Inflammatory macrophage (primary cell): ENCODE measurements at places on chromosomes 3 and 15.

DNA sequence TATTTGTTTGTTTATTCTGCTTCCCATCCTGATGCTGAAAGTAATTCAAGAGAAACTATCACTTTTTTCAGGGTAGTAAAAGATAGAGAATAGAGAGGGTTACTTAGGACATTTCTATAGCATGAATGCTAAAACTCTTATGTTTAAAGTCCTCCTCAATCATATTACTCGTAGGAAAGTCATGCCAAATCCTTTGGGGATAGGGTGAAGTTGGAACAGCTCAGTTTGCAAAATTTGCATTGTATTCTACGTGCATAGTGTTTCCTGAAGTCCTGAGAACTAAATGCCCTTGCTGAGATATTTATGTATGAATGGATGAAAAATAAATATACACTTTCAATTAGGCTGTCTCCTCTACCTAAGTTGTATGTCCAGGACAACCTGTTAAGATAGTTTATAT, 14.6 kb downstream of the PLSCR5 start:
- DNase-seq = no peak

DNA sequence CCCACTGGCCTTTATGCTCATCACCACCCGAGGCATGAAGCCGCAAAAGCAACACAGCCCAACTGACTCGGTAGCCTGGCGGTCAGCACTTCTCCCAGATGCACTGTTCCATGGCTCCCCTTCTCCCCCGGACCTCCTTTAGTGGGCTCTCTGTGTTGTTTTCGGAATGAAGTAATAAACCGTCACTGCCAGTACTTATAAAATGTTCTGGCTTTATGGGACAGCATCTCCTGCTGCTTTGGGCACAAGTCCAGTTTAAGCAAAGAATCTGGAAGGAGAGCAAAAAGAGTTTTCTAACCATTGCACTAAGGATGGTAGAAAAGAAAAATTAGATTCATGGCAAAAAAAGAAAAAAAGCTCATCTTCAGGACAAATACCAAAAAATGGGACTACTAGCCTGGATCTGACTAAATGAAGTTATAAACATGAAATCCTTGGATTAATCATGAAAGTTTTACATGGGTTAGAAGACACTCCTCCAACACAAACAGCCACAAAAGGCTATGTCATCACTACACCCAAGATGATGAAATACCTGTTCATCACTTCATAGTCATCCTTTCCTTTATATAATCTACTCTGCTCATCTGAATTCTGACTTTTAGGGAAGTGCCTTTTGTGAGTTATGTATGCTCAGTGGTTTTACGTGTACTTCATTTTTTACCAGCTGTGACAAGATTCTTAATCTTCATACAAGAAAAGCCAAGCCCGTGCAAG, 89.5 kb upstream of the UBE2E2 start:
- peak; percentile 89 for DNase-seq

DNA sequence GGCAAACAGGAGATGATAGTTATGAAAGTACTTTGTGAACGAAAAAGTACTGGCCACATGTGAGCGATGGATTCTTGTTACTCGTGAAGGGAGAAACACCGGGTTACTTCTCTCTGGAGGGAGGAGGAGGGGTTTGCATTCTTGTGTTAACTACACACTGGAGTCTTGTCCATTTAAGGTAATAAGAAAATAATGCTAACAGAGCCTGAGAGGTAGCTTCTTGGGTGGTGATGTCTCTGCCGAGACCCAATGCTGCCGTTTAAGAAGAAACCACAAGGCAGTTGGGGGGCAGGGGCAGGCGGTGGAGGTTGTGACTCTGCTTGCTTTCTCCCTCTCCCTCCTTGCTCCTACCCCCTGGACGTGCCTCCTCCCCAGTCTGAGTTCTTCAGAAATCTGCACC, 100.9 kb upstream of the ROPN1 start:
- no peak for DNase-seq

GRCh38 chr3:70177881-70178645, 134.4 kb downstream of the MDFIC2 start:
- no peak for DNase-seq

DNA sequence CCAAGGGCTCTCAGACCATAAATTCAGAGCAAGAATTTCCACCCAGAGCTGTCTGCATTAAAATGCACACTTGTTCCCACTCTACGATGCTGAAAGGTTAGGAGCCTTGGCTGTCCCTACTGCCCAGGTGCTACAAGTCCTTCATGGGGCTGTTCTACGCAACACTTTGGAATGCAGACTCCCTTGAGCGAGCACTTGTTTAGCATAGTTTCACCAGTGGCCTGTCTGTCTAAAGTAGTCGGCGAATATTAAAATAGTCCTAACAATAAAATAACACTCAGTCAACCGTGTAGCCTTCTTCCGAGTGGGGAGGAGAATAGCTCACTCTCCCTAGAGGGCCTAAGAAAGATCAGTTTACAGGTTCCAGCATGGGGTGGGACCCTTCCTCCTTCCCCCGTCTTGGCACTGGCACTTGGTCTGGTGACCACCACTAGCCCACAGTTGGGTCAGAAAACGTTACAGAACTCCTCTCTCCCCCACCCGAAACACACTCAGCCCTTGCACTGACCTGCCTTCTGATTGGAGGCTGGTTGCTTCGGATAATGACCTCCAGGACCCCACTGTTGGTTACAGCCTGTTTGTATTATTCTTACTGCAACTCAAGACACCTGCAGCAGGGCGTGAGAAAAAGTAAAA, at the start of gene CLDN16:
CLDN16 (plus strand) TSS at position 586 of the 636 bp plus-strand sequence. CDS start 167 bp downstream, outside the sequence.
- DNase-seq = no peak

DNA sequence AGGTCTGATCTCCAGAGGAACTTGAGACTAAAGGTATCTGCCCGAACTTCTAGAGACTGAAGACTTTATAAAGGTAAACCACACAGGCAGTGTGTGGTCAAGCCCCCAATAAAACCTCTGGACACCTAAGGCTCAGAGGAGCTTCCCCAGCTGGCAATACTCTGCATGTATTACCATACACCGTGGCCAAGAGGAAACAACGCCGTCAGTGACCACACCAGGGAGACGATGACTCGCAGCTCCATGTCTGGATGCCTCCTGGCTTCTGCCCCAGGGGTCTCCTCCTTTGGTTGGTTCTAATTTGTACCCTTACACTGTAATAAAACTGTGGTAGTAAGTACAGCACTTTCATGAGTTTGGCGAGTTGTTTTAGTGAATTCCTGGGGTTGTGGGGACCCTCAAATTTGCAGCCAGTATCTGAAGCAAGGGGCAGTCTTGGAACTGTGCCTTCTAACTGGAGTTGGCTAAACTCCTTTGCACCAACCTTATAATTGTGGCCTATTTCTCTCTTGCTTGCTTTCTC, 32.1 kb upstream of the BCL2L10 start:
- DNase-seq = no peak

- no peak for DNase-seq
Measured at GRCh38 chr15:57235873-57236272, 140.4 kb upstream of the CGNL1 start.

GRCh38 chr3:15936312-15936711, 138.5 kb upstream of the ANKRD28 start:
- no peak for DNase-seq

DNA sequence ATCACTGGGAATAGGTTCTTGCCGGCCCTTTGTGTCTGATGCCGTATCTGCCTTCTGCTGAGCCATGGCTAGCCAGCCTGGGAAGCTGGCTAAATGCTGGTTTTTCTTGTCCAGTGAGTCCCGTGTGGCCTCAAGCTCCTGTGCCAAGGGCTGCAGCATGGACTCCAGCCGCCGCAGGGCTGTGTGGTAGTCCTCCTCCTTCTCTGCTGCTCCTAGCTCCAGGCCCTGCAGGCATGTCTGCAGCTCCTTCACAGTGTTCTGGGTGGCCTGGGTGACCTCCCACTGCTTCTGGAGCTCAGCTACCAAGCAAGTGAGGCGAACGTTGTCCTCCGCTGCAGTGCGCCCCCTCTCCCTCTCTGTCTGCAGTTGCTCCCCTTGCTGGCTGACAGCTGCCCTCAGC, 24.9 kb downstream of the CXCR6 start:
- DNase-seq = no peak

DNA sequence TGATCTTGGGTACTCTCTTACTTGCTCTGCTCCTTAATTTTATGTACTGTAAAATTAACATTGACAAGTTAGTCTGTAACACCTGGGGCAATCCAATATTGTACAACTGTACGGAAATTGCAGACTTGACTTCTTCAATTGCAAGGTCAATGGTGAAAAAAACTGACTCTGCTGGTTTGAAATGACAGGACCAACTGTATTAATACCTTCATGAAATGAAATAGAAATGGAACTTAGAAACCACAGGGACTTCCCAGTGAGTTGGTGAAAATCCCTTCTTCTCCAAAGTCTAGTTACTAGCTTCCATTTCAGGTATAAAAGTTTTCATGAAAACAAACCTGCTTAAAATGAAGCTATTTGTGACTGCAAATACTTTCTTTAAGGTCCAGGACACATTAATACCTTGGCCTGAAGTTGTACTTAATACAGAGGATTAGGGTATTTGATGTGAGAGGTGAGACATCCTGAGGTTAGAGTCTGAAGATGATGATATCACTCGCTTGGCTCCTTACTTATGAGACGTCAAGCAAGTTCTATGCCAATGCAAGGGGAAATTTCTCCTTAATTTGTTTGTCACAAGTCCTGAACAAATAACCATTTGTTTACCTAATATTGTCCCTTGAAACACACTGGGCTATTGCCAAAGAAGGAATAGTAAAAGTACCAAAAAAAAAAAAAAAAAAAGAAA, 226.2 kb upstream of the TP63 start:
- no peak for DNase-seq

DNA sequence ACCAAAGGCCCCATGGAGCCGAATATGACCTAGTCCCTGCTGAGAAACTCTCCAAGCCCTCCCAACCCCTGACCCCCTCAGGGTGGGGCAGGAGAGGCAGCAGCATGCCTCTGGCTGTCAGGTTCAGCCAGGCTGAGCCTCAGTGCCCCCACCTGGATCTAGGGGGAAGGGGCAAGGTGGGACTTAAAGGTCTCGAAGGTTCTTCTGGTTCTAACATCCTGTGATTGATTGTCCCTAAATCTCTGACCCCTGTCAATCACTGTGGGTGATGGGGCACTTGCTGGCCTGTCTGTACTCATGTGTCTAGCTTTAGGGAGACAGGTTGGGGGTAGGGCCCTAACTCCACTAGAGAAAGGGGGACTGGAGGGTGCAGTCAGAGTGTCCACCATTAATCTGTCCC, 13.8 kb downstream of the NBEAL2 start:
- DNase-seq = no peak

DNA sequence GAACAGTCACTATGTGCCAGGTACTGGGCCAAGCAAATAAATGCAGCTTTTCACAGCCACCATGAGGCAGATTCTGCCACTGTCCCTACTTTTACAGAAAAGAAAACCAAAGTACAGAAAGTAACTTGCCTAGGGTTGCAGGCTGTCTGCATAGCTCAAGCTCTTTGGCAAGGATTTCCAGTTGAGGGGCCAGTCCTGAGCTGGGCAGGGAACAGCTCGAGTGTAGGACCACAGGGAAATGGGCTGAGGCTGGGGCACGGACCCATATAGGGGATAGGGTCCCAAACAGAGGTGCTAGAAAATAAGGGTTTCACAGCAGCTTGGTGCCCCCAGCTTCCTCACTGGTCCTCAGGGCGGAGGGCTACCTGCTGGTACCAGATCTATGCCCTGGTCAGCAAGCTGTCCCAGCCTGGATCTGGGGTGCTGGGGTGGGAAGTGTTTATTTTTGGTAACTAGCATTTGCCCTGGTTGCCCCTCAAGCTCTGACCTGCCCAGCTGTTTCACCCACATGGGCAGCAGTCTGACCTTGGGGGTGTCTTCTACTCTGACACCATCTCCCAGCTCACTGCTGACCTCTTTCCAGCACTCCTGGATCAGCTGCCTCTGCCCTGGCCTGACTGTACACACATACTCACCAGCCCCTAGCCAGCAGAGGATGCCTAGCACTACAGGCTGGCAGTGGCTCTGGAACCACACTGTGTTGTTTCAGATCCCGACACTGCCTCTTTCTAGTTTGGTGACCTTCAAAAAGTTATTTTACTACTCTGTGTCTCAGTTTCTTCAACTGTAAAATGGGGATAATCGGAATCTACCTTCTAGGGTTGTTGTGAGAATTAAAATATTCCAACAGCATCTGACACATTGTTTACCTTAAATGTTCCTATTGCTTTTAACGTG, 16.2 kb downstream of the MRAS start:
- no peak for DNase-seq

DNA sequence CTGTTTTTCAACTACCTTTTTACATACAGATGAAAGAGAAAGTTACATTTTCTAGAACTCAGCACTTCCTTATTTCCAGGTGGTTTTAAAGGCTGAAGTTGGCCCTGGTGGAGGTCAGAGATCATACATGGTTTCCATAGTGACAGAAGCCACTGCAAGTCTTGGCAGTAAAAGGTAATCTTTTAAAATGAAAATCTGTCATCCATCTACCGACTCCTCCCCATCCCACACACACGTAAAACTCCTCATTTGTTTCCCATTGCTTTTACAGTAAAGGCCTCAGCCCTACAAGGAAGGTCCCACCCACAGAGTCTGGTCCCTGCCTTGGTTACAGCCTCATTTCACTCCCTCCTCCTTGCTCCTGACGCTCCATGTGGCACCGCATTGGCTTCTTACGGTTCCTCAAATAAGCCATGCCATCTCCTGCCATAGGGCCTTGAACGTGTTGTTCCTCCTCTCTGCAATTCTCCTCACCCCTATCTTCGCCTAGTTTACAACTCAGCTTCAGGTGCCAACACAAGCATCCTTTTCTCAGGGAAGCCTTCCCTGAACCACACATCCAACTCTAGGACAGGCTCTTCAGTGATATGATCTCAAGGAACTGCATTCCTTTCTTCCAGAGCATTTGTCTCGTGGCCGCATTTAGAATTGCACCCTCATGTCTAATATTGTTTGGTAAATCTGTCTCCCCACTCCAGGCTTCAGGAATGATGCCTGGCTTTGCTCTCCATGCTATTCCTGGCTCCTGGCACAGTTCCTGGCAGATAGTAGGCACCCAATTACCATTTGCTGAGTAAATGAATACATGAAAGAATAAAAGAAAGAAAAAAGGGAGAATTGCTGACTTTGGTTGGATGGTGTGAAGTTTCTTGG, 2.6 kb downstream of the CYP19A1 start:
- DNase-seq = no peak

GRCh38 chr3:169528289-169528688, 135.2 kb downstream of the MECOM start:
- DNase-seq = no peak

GRCh38 chr3:124163689-124164088, 171.8 kb upstream of the ROPN1 start:
- DNase-seq = no peak

GRCh38 chr3:135596563-135596962, 369.0 kb upstream of the PPP2R3A start:
- no peak for DNase-seq

DNA sequence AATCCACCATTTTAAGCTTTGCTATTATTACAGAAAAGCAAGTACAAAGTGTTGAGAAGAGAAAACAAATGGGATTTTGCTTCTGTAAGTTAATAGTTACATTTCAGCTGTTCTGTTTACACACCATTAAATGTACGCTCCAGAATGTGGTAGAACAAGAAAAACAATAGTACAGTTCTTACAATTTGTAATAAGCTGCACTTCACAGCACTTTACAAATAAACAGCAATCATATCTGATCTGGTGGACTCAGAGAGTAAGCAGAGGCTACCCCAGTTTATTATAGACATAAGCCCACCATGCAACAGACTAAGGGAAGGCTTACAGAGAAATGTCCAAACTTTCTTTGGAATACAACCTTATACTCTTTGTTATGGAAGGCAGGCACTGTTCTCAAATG, 126.4 kb downstream of the OXSM start:
- DNase-seq = no peak
